ENCODE measurements at places on chromosomes 11 and 22. TPM values are rescaled to one million over a fixed set of nuclear protein-coding genes. Genes with fewer than 3 reads are reported as not detected.

The FCHSD2 gene
- total RNA-seq, result 9.9 TPM

The CASP1 gene
- 3.5 TPM for total RNA-seq

The NRGN gene
- 1.8 TPM for total RNA-seq

The OR52I2 gene
- not detected for total RNA-seq

The PHLDA2 gene
- 20.4 TPM for total RNA-seq

The NTM gene
- total RNA-seq, result not detected

DNA sequence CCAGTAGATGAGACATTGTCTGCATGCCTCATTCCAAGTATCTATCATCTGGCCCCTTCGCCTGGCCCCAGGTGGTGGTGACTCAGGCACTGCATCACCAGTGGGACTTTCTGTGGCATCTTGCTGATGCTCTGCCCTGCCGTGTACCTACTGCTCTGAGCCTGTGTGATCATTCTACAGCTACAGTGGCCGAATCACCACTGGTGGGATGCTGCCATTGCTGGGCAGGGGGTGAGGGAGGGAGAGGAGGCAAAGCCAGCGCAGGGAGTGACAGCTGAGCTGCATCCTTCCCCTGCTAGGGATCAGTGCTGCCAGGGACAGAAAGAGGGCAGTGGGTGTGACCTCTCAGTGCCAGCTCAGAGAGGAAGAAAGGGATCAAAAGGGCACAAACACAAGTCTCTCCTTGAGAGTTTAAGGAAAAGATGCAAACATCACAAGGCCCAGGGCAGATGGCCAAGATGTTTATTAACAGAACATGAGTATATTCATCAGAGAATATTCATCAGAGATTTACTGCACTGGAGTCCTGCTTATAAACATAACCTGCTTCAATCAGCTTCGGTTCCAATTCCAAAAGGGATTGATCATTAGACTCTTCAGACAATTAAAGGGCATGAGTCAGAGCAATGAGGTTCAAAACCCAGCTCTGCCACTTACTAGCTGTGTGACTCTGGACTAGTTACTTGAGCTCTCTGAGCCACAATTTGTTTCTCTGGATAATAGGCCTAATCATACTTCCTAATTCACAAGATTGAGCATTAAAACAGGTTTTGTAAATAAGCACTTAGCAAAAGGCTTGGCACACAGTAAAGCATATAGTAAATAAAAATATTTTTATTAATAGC, 109.8 kb downstream of the NAT10 start:
- no peak for DNase-seq

DNA sequence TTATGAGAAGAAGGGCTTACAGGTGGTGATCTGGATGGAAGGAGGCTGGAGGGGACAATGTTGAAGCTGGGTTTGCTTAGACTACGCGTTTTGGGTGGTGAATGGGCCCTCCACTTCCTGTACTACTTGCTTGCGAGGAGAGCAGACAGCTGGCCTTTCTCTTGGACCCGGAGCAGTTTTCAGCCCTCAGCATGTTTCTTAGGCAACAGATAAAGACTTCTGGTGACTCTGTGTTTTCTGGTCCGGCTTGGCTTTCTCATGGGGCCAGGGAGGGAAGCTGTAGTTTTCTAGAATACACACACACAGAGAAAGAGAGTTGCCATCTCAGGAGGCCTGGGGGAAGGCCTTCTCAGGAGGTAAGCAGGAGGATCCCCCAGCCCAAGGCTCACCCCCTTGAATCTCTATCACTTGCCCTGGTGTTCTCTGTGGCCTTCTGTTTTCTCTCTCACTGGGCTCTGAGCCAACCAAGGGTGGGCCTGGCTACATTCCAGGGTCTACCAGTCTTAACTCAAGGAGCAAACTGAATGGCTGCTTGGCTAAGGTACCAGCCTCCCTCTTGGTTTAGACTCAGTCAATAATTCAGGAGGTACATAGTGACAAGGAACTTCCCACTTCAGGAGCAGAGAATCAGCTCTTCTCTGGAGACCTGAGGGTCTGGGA, 2.4 kb downstream of the CCS start:
- no peak for DNase-seq

GRCh38 chr22:22021162-22021750, 38.7 kb upstream of the TOP3B start:
- DNase-seq, result no peak

GRCh38 chr11:10632483-10632882, 61.1 kb downstream of the IRAG1 start:
- DNase-seq, result no peak

DNA sequence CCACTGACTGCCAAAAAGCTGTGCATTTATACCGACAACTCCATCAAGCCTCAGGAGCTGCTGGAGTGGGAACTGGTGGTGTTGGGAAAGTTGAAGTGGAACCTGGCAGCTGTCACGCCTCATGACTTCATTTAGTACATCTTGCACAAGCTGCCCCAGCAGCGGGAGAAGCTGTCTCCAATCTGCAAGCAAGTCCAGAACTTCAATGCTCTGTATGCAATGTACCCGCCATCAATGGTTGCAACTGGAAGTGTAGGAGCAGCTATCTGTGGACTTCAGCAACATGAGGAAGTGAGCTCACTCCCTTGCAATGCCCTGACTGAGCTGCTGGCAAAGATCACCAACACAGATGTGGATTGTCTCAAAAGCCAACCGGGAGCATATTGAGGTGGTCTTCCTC, at the start of gene SLC22A25:
SLC22A25 (minus strand) TSS at position 67 of the 400 bp plus-strand sequence. CDS start 13,947 bp downstream, outside the sequence.
- DNase-seq, result no peak

- DNase-seq, result no peak
These were observed 6.8 kb downstream of the STX3 start for GRCh38 chr11:59761993-59762392.

- no peak for DNase-seq
These were observed 53.3 kb downstream of the FAT3 start for GRCh38 chr11:92277871-92278270.

Measured in prostate gland (tissue), 2 donors.